ENCODE measurements at places on chromosomes 16 and 17. TPM values are rescaled to one million over a fixed set of nuclear protein-coding genes. Genes with fewer than 3 reads are reported as not detected.

Gene CMTR2
- total RNA-seq = 37.2 TPM

DNA sequence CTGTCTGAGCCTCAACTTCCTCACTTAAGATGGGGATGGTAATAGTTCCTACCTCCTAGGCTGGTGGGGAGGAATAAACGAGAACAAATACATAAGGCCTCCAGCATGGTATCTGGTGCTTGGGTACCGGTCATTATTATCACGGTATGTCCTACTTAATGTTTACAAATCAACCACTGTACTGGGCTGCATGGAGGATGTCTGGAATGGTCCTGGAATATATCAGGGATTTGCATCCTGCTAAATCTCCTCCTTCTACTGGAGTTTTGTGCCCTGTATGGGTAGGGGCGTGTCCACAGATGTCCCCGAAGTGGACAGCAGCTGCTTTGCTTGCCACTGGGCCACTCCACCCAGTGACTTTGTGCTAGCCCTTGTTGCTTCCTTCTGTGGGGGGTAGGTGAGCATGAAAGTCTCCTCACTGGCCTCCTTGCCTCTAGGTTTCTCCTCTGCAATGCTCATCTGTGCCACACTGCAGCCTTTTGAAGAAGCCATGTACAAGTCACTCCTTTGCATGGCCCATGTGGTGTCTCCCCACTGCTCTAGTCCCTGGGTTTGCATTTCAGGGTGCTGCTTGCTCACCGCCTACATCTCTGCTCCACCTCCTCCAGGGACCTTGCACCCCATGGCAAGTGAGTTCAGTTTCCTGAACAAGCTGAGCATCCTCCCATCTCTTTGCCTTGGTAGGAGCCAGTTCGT, 2.2 kb upstream of the CMIP start:
- DNase-seq = peak; percentile 47

GRCh38 chr17:33987162-33987561, 267.9 kb upstream of the CCL2 start:
- no peak for DNase-seq

DNA sequence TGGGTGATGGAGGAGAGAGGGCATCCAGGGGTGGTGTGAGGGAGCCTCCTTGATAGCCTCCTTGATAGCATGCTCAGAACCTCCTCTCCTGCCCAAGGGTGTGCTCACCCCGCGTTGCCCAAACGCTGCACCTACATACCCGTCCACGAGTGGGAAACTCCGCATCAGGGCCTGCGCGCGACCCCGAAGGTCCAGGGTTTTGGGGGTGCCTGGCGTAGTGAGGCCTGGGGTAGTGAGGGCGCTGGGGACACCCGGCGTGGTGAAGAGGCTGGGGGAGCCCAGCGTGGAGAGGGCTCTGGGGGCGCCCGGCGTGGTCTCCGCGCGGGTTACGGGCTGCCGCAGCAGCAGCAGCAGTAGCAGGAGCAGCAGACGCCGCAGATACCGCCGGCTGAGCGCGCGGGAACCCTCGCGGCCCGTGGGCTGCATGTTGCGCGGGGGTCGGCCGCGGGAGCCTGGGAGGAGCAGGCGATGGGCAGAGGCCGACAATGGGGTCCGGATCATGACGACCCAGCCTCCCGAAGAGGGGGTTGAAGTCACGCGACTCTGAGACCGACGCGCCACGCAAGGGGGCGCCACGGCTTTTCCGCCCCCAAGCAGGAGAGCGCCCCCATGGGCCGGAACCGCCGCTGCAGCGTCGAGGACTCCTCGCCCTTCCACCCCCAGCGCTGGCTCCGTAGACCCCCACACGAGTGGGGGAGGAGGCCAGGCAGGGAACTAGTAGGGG, at the start of gene DPEP3:
Gene DPEP3, minus strand, starts transcription at position 545 of the 724 bp plus-strand sequence. Its CDS starts 119 bp downstream, at position 426.
- no peak for DNase-seq

Gene KRT40
- total RNA-seq = not detected

Gene CDRT15
- not detected for total RNA-seq

DNA sequence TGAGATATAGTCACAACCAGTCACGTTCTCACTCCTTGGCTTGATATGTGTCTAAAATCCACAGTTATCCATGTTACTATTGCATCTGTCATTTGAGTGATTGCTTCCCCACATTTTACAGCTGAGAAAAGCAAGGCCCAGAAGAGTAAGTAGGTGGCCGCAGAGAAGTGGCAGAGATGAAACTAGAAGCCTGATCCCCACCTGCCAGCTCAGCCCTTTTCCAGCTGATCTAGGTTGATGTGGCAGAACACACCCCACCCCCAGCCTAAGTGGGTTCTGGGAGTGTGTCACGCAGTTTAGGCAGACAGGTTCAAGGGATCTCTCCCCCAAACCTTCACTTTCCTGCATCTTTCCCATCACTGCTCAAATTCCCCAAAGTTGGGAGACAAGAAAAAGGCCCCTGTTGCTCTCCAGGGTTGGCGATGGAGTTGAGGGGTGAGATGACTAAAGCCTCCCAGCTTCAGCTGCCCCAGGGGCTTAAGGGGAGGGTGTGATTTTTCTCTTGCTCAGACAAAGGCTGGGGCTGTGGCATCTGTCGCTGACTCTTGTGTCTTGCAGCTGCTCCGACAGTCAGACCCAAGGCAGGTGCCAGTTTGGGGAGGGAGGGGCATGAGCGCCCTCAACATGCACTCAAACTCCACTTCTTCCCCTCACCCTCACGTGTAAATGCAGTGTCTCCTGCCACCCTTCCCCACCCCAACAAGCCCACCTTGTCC, 48.9 kb upstream of the LHX1 start:
- no peak for DNase-seq

DNA sequence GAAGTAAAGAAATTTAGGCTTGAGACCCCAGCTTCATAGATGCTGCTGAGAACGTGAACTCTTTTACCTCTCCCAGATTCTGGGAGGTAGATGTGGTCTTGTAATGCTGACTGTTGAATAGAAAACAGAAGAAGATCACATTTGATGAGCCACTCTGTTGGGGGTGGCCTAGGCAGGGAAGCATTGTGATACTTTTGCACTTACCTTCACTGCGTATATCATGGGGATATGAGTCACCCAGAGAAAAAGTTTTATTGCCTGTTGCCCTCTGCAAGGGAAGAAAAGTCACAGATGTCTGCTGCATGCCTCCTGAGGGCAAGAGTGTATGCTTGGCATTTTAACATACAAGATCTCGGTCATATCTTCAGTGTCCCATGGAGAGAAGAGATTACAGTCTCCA, 365.4 kb downstream of the SNX29 start:
- DNase-seq = no peak

Gene SYNGR2
- total RNA-seq = 62.1 TPM
